Fibroblast of skin of scalp (primary cell): ENCODE measurements at places on chromosomes 2 and 18.
A peak's percentile ranks its signal among the peaks of the same experiment; 100 is the strongest.

GRCh38 chr18:41659438-41660130 is 295.4 kb upstream of the PIK3C3 start:
- DNase-seq: no peak

GRCh38 chr2:190184460-190184859 is 121.9 kb upstream of the MSTN start:
- DNase-seq: no peak

DNA sequence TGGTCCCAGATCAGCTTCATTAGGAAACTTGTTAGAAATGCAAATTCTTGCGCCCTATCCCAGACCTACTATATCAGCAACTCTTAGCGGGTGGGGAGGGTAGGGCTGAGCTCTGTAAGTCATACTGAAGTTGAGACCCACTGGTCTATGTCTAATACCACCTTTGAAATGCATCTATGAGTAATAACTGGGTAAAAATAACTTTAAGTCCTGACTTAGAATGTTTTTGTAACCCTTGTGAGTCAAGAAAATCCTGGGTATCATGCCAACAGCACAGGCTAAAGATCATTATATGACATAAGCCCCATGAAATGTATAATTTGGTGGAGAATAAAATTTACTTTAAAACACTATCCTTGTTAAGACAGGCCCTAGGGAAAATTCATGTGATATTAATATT is 41.4 kb downstream of the PRKD3 start:
- DNase-seq: peak; percentile 95

GRCh38 chr2:240742602-240743095 is 51.0 kb downstream of the AQP12A start:
- DNase-seq: no peak

DNA sequence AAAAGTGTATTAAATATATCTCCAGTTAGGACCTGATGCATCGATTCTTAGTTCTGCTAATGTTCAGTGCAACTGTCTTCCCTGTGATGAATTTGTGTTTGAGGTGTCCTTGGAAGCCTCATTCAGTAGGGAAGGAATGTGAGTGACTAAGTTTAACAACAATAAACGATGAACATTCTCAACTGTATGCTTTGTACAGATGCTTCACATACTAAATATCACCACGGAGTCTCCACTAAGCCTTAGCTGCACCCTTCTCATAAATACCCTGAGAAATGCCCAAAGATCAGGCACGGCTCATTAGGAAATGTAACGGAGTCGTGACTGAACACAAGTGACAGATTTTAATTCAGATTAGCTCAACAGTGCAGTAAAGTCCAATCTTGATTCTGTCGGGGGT is 24.4 kb upstream of the AGFG1 start:
- DNase-seq: peak; percentile 57

GRCh38 chr18:76263046-76264005 is 231.7 kb downstream of the ZNF516 start:
- DNase-seq: no peak

DNA sequence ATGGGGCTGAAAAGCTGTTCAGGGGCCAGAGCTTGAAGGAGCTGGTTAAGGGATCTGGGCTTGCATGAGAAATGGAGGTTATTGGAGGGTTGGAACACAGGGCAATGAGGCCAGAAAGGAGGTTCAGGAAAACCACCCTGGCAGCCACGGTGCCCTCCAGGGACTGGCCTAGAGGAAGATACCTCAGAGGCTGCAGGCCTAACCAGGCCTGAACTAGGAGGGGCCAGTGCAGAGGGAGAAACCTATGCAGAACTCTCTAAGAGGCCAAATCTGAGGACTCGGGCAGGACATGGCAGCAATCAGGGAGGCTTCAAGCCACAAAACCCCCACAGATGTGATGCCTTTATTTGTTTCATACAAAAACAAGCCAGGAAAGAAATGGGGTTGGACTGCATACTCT is 66.8 kb downstream of the BIN1 start:
- DNase-seq: no peak

DNA sequence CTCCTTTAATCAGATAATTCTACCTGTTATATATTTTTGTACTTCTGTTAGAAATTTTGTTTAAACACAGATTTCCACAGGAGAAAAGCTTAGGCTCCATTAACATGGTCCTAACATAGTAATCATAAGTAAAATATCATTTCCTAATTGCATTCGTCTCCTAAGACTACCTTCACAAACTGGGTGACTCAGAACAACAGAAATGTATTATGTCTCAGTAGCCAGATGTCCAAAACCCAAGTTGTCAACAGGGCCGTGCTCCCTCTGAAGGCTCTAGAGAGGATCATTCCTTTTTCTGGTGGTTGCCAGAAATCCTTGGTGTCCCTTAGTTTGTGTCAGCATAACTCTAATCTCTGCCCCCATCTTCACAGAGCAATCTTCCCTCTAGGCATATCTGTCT is 5.4 kb downstream of the FBXO15 start:
- no peak for DNase-seq

DNA sequence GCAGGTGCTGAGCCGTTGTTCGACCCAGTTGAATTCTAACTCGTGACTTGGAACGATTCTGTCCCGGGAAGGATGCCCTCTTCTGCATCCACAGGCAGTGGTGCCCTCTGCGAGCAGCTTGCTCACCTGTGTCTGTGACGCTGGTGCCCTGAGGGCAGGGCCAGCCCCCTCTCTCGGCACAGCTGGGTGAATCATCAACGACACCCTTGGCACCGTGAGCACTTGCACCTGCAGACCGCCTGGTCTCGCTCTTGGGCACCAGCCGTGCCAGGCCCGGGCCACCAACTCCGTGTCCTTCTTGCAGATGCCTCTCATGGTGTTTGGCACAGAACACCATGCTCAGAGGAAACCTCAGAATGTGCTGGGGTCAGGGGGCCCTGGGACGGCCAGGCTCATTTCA is 75.0 kb downstream of the SLC66A2 start:
- no peak for DNase-seq

- DNase-seq: peak; percentile 79
These were observed 7.7 kb downstream of the ZSCAN30 start for GRCh38 chr18:35282353-35282752.

DNA sequence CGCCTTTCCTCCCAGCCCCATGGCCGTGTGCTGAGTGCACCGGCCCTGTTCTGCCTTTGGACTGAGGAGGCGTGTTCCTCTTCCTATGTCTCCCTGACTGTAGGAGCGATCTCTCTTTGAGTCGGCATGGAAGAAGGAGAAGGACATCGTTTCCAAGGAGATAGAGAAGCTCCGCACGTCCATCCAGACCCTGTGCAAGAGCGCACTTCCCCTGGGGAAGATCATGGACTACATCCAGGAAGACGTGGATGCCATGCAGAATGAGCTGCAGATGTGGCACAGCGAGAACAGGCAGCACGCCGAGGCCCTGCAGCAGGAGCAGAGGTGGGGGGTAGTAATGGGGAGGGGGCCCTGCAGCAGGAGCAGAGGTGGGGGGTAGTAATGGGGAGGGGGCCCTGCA is 29.4 kb upstream of the ASB1 start:
- no peak for DNase-seq

DNA sequence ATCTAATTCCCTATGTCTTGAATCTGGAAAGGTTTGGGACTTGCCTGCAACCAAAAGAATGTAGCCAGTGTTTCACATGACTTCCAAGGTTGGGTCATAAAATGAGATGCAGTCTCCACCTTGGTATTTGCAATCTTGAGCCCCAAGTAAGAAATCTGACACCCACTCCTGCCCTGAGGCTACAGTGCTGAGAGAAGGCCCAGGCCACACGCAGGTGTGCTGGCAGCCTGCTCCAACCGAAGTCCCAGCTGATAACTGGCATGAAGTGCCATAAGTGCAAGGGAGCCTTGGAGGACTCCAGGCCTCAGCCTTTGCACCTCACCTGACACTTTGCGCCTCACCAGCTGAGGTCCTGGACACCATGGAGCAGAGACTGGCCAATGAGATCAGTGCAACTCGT is 182.7 kb downstream of the ANAPC1 start:
- no peak for DNase-seq

DNA sequence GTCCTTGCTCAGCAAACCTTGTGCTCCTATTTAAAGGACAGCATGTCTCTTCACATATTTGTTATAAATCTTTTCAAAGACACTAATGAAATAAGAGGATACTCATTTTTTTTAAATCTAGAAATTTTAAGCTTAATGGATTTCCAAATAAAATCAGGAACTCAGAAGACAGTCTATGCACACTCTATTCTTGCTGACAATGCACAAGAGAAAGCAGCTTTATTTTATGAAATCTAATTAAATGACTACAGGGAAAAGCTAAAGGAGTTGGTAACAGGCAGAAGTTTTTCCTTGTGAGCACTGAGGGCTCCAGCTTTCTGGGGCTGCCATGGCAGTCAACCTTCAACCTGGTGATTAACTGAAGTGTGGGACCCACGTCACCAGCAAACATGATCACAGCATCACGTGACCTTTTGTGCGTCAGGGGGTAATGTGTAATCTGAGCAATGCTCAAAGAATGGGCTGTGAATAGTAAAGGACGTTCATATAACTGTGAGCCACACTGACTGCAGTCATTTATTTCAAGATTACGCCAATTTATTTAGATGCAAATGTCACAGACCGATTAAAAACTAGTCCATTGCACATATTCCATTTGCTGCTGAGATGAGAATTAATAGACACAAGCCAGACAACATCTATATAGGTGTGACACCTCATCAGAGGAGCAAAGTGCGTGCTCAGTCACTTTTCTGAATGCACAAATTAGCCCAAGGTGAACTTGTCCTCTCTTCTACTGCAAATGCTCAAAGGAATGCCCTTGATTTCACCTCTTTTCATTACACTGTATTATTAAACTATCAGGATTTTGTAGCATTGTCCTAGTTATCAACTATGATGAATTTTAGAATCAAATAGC is 11.6 kb upstream of the DNER start:
- DNase-seq: peak; percentile 2
